Brain pericyte (primary cell): ENCODE measurements at places on chromosomes 13 and 19.

DNA sequence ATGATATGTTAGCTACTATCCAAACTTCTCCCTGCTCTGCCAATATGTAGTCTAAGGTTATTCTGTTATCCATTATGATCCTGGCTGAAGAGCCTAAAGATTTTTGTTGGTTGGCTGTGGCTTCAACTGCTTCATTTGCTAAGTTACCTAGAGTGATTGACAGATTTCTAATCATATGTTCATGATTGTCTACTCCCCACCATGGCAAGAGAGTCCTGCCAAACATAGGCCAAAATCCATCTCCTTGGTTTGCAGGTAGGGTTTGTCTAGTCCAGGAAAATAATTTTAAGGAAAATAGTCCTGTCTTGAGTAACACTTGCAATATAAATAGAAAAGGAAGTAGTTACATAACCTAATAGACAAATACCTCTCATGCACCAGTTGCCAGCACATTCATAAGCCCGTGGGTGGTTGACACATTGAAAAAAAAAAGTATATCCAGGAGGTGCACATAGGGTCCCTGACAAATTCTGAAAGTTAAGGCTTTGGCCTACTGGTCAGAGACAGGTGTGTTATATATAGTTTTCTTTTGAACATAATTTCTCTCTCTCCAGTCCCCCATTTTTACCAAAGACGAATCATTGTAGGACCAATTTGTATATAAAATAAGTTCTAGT is 5.4 kb upstream of the CBY2 start:
- no peak for DNase-seq

DNA sequence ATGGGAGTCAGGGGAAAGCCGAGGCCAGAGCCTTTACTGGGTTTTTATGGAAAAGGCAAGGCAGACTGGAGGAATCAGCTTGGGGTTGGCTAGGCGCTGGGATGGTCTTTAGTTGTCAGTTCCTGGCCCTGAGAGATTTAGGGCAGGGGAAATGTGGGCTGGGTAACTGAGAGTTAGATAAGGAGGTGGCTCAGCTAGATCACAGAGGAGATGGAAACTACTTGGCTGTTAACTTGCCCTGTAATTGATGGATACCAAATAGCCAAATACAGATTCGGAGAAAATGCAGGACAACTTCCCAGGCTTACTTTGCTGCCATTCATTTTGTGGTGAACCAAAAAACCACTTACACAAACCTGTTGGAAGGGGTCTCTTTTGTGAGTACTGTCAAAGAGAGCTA is 54.0 kb downstream of the LRCH1 start:
- no peak for DNase-seq

- DNase-seq: no peak
These were observed 341.3 kb downstream of the GPC5 start for GRCh38 chr13:91739751-91740150.

- DNase-seq: no peak
These were observed 2.3 kb downstream of the GAMT start for GRCh38 chr19:1399079-1399478.

GRCh38 chr19:4738734-4739133 is 15.1 kb upstream of the DPP9 start:
- no peak for DNase-seq

DNA sequence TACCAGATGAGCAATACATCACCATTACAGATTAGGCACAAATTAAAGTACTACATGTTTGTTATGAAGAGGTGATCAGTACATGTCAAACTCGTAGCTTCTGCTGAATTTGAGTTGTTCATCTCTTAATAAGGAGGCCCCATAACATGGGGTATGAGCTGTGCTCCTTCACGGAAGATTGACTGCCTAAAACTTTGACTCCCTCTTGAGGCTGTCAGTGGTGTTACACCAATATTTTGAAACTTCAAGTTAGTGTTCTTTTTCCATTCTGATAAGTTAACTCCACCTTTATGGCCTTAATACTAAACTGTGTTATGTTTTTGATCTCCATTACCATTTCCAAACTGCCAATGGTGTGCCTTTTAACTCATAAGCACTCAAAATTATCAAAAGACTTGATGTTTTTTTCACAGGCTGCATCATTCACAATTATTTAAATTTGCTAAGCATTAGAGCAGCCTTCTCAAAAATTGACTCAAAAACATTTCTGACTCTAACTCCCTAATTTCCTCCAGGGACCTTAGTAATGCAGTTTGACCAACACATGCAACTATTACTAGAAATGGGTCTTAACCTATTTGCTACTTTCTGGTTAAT is 1591.5 kb downstream of the PCDH9 start:
- no peak for DNase-seq

DNA sequence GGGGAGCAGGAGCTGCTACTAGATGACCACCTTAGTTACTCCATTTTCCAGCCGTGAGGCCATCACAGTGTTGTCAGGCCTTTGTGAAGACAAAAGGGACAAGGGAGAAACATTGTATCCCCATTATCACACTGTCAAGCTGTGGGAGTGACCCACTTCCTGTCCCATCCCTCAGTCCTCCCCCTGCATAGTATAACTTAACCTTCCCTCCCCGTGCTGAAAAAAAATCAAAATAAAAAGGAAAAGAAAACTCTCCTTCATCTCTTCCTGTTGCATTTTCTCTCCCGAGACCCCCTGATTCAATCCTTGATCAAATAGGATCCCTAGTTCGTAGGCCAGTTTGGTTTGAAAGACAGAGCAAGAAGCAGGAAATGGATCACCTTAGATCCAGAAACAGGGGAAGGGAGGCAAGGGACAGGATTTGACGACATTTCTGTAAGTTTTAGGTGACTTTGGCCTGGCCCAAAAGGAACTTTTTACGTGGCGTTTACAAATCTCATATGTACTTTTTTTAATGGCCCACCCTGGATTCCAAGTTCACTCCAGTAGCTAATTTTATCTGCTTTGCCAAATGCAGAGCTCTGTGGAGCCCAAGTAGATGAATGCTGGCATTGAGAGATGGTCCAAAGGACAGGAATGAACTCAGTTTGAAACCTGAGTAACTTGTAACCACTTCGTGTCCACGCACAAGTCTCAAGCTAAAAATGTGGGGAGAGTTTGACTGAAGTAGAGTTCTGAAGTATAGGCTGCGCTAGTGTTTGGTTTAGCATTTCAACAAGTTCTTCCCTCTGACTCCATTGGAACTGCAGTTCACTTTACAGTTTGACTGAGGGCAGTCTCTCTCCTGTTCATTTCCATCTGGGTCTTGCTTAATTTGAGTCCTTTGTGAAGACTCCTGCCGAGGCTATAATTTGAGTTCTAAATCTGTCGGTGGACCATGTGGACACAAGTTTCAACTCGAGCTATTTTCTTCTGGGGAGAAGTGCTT is 16.6 kb upstream of the GATAD2A start:
- DNase-seq: no peak

- DNase-seq: no peak
These were observed 9.2 kb downstream of the PGPEP1 start for GRCh38 chr19:18349524-18350128.

- DNase-seq: no peak
These were observed at the start of gene MISP3 for GRCh38 chr19:14072535-14073260. TSS of gene MISP3 (plus strand) at chr19:14072786. CDS start at chr19:14073310, 524 bp downstream.

DNA sequence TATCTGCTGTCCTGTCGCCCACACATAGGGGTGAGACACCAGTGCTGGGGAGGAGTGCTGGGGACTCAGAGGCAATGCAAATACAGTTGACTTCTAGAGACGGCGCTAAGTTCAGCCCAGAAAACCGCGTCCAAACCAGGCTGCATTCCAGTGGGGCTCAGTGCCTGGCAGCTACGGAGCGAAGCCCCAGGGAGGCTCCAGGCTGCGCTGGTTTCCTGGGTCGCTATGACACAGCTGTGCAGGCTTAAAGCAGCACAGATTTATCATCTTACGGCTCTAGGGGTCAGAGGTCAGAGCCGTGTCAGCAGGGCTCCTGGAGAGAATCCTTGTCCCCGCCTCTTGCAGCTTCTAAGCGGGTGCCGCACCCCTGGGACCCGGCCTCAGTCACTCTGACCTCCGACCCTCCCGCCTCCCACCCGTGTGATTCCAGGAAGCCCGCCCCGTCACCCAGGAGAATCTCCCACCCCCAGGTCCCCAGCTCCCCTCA is 61.6 kb downstream of the ANKRD10 start:
- no peak for DNase-seq

- no peak for DNase-seq
These were observed 775.3 kb downstream of the UQCRFS1 start for GRCh38 chr19:28437390-28438346.
